ENCODE measurements at places on chromosomes 12 and 14. TPM values are rescaled to one million over a fixed set of nuclear protein-coding genes. Genes with fewer than 3 reads are reported as not detected.

The LGALS3 gene
- 857 TPM for total RNA-seq

The KCNH3 gene
- not detected for total RNA-seq

The LRP1 gene
- 108 TPM for total RNA-seq

The NAV3 gene
- 13.8 TPM for total RNA-seq

The C3AR1 gene
- total RNA-seq, result 2.9 TPM

The NFATC4 gene
- 16.8 TPM for total RNA-seq

Data from lower leg skin (tissue), 4 donors.